KG1 (cell line): ENCODE measurements at places on chromosomes 2 and 18.

DNA sequence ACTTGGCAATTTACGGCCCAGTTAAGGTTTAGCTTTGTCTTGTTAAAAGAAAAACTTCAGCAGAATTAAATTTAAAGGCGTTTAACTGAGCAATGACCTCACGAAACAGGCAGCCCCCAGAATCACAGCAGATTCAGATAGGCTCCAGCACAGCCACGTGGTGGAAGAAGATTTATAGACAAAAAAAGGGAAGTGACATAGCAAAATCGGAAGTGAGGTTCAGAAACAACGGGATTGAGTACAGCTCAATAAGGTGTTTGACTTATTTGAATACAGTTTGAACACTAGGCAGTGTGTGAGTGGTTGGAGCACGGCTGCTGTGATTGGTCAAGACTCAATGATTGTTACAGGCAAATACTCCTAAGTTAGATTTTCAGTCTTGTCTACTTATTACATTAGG is 79.8 kb downstream of the MOGAT1 start:
- DNase-seq: no peak

DNA sequence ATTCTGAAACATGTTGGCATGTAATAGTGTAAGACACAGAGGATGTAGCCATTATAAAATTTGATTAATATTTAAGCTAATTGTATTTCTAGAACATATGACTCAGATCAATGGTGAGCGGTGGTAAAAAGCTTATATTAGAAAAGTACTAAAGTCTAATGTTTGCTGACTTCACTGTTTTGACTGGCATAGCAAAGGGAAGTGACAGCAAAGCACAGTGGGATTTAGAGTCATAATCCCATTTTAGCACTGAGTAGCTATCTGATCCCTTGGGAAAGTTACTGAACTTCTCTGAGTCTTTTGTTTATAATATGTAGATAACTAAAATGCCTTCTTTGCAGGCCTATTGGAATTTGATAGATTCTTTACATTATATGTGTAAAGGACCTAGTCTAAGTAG is 60.4 kb downstream of the KIAA1328 start:
- no peak for DNase-seq

- DNase-seq: no peak
These were observed 495.6 kb downstream of the NYAP2 start for GRCh38 chr2:225895126-225895525.

DNA sequence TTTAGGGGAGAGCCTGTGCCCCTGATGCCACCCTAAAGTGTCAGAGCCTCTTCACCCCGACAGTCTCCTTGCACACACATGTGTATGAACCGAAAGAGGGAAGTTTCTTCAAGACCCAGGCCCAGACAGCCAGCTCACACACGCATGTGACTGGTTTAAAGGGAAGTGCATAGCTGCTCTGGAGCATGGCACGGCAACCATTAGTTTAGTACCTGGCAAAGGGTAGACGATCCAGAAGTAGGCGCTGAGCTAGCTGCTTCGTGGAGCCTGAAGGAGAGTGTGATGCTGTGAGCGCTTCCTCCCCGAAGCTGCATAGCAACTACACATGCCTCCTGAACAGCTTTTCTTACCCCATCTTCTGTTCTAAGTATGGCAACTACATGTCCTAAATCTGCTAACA is 91.7 kb downstream of the ZCCHC2 start:
- DNase-seq: no peak

DNA sequence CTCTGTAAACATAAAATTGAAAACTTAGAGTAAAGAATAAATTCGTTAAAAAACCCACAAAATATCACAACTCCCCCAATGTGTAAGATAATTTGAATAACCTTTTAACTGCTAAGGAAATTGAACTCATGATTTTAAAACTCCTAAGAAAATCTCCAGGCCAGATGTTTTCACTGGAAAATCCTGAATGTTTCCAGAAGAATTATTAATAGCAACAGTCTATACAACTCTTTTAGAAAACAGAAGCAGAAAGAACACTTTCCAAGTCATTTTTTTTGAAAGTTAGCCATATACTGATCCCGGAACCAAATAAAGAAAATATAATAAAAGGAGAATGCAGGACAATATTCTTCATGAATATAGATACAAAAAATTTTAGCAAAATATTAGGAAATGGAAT is 165.6 kb downstream of the ACOXL start:
- DNase-seq: no peak

DNA sequence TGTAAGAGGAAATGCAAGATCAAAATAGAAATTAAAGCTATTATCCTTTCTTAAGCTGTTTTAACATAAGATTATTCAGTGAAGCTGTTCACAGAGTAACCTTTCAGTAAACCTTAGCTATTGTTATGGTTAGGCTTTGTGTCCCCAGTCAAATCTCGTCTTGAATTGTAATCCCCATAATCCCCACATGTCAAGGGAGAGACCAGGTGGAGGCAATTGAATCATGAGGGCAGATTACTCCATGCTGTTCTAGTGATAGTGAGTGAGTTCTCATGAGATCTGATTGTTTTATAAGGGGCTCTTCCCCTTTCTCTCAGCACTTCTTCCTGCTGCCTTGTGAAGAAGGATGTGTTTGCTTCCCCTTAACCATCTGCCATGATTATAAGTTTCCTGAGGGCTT is 424.4 kb downstream of the DSEL start:
- DNase-seq: no peak
